Stimulated activated CD4-positive, alpha-beta T cell treated with anti-CD3 and anti-CD28 coated beads, Interleukin-4, amount 100 ng/mL, for 1 hour (primary cell): ENCODE measurements at places on chromosomes 16 and 17.

DNA sequence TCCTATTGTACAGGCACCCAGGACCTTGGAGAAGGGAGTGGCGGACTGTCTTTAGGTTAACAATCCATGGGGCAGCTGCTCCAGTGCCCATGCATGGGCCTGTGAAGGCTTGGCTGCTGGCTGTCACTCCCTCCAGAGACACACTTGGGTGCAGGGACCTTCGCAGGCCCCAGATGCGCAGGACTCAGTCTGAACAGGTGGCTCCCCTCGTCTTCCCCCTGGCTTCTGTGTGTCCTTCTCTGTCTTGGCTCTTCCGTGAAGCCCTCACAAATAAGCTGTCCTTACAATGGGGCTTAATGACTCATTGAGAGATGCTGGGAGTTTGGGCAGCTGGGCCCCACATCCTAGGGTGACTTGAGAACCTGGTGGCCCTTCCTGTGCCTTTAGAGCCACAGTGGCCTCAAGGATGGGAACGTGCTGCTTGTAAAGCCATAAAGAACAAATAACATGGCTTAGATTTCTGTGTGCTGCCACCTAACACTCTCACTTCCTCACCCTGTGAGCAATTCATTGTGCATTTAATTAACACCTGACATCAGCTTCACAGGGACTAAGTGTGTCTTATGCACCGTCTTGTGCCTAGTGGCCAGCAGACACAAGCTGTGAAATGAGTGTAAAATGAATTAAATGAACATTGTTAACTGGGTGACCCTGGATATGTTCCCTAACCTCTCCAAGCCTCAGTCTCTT, 340.7 kb downstream of the SNX29 start:
- no peak for DNase-seq

GRCh38 chr16:4244254-4245076, 2.6 kb upstream of the SRL start:
- DNase-seq: no peak

DNA sequence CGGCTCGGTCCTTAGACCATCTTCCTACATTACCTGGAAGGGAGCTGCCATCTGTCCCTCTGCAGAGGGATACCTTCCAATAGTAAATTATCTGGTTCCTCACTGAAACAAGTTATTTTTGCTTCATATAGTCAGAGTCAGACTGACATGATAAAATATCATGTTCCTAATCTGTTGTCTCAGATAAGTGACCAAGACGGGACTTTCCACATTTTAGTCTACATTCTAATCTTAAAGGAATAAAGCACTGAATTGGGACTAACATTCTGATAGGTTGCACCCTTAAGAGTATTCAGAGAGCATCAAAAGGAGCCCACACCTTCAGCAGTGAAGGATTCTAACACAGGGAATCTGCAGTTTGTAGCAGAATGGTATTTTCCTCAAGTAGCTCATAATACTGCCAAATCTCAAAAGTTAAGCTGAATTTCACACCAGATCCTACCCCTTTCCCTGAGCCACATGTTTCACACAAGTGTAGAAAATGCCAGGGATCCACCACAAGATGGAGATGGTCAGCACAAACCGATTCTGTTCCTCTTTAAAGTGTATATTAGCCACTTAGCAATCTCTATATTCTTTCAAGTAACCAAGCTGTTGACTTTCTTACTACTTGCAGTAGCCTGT, 13.4 kb downstream of the GINS2 start:
- DNase-seq: no peak

- DNase-seq: no peak
These were observed 335.3 kb upstream of the TBX2 start for GRCh38 chr17:61064087-61064951.

DNA sequence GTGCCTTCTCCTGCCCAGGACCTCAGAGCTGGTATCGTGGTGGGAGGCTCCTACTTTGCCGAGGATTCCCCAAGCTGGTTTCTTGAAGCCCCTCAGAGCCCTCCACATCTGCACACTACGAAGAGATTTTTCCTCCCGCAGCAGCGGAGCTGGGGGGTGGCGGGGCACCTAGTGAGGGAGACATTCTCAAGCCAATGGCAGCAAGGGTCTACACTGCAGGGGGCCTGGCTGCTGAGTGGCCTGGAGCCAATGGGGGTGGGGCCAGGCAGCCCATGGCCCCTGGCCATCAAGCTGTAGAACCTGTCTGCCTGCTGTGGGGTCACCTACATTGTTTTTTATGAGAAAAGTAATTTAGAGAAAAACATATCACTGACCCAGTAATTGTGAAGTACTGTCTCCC, 5.0 kb downstream of the SLC26A11 start:
- DNase-seq: no peak

DNA sequence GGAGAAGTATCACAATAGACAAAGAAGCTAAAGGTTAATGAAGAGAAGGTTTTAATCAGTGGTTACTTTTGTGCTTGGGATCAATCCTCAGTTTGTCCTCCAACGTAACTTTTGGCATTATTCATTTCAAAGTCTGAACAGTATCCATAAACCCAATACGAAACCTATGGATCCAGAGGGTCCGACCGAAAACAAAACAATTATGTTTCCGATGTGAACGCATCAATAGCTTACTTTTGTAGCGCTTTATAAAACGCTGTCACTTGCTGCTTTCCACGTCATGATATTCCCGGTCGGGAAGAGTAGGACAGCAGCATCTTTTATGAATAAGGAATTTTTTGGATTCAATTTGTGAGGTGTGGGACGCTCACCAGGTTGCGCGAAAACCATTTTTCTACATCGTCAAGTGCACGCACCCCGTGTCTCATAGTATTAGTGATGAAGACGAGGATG, 383.8 kb downstream of the ZFHX3 start:
- no peak for DNase-seq
